NCI-H524 (cell line): ENCODE measurements at places on chromosomes 1 and 21.

DNA sequence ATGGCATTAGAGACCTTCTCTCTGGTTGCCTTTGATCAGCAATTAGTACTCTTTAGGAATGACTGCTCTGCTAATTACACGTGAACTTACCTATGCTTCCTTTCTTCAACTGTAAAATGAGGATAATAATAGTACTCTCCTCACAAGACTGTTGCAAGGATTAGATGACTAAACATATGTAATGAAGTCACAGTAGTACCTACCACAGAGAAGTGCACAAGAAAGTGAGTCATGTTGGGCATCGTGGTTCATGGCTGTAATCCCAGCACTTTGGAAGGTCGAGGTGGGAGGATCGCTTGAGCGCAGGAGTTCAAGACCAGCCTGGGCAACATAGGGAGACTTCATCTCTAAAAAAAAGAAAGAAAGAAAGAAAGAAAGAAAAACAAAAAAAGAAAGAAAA is 68.1 kb upstream of the AK4 start:
- no peak for DNase-seq

- DNase-seq, result no peak
These were observed 49.1 kb downstream of the CAPN2 start for GRCh38 chr1:223761411-223761810.

- DNase-seq, result no peak
These were observed 99.7 kb downstream of the PRDM16 start for GRCh38 chr1:3168678-3169077.

- DNase-seq, result no peak
These were observed at the start of gene CD244 for GRCh38 chr1:160862203-160863060. TSS of gene CD244 (minus strand) at chr1:160862887. CDS start at chr1:160862677, 210 bp downstream.

- DNase-seq, result no peak
These were observed 139.8 kb downstream of the KAZN start for GRCh38 chr1:14738235-14738634.

- DNase-seq, result no peak
These were observed 153.3 kb downstream of the TOMM20 start for GRCh38 chr1:234975122-234975940.

- DNase-seq, result no peak
These were observed 9.3 kb downstream of the SLAMF7 start for GRCh38 chr1:160748181-160748877.

- DNase-seq, result no peak
These were observed 605.8 kb upstream of the ADAMTS5 start for GRCh38 chr21:27572696-27573095.

DNA sequence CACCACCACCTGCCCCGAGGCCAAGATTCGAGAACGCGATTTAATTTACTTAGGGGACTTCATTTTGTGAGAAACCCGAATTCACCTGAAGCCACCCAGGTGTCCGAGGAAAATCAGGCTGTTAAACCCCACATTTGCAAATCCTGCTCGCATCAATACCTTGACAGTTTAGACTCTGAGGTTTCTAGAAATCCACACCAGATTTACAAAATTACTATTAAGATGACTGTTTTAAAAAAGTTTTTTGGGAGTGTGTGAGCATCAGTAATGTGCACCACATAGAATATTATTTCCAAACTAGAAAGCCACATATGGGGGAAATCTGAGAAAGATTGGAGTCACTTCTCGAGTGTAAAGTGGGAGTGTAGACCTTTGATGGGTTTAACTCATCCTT is 685 bp downstream of the RIMKLA start:
- DNase-seq, result no peak

DNA sequence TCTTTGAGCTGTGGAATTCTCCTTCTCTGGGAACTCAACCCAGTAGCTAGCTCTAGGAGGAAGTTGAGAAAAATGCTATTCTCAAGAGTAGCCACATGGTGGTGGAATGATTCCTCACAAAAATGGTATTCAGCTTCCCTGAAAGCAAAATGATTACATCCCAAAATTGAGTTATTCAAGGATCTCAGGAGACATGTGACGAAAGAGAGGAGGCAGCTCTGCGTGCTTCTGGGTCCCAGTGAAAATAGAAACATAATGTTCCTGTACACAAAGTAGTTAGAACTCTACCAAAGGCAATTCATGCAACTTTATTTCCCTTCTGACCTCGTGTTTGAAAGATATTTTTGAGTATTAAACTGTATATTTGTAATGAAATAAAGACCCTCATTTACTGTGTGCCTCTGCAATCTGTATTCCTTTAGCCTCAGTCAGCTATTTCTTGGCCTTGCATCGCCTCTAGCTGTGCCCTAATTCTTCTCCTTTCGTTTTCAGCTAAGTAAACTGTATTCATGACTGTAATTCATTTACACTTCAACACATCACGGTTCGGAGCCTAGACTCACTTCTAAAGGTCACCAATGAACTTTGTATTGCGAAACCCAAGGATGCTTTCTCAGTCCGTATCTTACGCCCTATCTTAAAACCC is 167.3 kb downstream of the FASLG start:
- peak; percentile 50 for DNase-seq

DNA sequence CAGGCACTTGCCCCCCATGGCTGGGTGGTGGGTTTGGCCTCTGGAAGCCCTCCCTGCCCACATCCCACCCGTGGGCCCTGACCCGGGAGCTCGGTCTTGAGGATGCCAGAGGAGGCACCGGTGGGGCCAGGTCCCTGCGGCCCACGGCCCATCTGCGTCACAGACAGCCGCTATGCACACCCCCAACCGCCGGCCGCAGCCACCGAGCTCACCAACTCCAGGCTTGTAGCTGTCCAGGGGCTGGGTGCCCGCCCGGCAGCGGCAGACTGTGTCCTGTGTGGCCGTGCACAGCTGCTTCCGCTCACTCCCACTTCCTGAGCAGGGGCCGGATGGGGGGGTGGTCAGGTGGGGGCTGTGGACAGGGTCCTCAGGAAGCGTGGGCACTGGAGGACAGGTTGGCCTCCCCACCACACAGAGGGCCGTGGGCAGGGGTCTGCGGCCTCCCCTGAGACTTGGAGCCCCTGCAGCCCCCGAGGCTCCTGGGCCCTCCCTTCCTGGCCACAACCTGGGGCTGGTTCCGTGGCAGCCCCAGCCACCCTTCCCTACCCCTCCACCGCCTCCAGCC is 1.1 kb downstream of the TNFRSF4 start:
- no peak for DNase-seq

GRCh38 chr1:162383516-162383915 is 2.0 kb downstream of the C1orf226 start:
- DNase-seq, result no peak

- DNase-seq, result no peak
These were observed 11.3 kb downstream of the CASZ1 start for GRCh38 chr1:10784998-10785727.

DNA sequence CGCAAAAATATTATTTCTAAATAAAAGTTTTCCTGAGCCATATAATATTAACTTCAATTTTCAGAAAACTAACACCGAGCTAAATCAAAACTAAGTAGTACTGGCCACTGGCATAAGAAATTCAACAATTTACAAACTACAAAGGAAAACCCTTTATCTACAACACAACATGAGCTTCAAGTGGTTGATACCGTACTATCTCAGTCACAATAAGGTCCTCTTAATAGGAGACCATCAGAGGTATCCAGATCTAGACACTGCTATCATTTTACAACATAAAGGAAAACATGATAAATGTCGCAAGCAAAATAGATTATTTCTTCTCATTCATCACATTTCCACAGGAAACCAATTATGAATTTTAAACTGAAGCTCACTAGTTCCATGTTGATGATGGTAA is 39.5 kb downstream of the GATAD2B start:
- DNase-seq, result no peak

DNA sequence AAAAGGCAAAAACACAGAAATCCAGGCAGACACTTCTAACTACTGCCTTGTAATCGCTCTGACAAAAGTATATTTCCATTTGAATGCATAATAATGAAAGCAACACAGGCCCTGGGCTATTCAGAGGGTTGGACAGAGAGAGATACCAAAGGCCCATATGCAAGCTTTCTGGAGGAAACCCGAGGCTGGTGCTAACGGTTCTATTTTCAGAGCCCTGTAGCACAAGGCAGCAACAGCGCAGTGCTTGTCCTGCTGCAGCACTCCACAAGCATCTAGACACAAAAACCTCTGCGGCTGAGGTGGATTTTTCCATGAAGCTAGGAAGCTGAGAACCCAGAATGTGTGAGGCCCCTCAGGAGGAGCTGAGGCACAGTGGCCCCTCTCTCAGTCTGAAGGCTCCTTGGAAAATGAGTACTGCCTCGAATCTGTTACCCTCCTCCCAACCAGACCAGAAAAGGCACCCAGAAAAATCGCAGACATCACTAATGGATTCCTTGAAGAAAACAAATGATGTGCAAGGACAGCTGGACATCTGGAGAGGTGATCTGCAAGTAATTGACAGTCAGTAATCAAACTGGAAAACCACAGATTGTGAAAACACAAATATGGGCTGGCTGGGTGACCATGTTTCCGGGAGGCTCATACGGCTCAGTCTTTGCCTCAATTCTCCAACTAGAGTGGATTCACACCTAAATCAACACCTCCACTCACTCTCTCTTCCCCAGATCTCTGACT is 54.0 kb downstream of the COLGALT2 start:
- DNase-seq, result no peak

GRCh38 chr1:245091818-245092637 is 62.8 kb upstream of the KIF26B start:
- no peak for DNase-seq

GRCh38 chr1:84086616-84087015 is 57.5 kb upstream of the PRKACB start:
- DNase-seq, result no peak

- DNase-seq, result peak; percentile 59
These were observed 87.3 kb upstream of the CTTNBP2NL start for GRCh38 chr1:112308716-112309115.

DNA sequence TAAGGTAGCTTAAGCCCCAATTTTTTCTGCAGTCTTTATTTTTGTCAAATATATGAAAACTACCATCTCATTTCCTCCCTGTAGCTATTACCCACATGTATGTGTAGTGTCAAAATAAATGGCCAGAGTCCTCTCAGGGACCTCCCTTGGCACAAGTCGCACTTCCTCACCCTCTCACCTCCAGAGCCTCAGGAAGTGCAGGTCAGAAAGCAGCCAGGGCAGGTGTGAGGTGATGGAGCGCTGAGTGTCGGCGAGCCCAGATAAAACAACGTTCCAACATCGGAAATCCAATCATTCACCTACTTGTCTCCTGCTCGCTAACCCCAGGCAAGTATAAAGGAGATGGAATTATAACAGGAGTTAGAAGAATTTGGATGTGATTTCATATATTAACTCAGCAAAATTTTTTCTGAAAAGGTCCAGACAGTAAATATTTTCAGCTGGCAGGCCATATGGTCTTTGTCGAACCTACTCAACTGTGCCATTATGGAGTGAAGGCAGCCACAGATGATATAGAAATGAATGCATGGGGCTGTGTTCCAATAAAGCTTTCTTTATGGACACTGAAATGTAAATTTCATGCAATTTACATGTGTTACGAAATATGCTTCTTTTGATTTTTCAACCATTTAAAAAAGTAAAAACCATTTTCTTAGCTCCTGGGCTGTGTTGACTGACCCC is 76.8 kb upstream of the ERG start:
- DNase-seq, result no peak

DNA sequence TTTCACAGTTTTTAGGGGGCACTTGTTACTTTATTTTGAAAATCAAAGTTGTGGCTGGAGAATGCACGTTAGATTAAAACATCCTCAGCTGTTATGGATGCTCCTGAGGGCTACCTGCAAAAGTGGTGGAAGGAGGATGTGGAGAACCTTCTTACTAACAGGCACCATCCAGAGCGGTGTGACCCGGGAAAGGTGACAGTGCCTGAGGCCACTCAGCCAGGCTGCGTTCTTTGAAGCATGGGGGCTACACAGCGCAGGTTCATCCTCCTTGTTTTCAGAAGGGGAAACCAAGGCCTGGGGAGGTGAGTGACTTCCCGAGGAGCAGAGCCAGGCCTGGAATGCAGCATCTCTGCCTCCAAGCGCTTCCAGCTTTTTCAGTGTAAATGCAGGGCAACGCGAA is 24.0 kb downstream of the DMRTB1 start:
- no peak for DNase-seq

DNA sequence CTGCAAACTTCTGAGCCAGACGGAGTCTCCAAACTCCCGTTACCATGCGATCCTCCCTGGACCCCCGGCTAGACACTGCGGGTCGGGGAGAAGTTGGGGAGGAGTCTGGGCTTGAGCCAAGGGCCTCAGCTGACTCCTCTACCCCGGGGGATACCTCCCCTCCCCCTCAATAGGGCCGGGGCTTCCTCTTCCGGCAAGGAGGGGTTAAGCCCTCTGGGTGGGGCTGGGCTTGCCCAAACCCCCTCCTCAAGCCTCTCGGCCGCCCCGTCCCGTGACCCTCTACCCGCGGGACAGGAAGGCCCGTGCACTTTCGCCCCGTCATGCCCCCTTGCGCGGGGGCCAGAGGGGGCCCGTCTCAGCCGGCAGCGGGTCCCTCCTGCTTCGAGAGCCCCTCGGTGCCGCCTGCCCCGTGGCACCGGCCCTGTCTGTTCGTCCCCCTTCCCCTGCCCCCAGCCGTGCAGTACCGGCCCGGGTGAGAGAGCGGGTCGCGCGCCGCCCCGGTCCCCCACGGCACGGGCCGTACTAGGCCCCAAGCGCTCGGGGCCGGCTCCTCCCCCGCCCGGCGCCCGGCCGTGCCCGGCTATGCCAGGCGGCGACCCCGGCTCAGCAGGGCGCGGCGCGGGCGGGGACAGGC is 652 bp downstream of the ARL8A start:
- DNase-seq, result no peak

DNA sequence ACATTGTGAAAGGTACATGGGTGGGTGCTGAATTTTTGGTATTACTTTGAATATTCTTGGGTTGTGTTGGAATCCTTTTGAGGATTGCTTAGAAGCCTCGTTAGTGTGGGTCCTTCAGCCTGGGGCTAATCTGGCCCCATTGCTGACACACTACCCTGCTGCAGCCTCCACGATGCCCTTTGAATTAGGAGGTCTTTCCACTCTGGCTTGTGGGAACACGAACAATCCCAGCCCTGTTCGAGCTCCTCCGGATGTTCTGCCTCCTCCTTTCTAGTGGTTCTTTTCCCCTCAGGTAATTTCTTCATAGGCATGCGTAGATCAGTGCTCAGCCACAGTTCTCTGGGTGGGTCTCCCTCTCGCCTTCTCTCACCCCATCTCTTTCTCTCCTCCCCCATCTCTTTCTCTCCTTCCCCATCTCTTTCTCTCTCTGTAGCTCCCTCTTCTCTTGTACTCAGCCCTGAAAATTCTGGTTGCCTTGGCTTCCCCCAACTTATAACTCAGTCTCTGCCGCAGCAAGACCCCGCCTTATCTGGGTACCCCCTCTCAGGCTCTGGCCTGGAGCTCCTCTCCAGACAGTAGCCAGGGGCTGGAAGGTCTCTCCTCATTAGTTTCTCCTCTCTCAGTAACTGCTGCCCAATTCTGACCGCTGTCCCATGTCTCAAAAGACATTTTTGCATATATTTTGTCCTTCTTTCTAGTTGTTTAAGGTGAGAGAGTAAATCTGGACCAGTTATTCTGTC is 46.0 kb upstream of the SLC19A1 start:
- no peak for DNase-seq

- DNase-seq, result no peak
These were observed 33.4 kb upstream of the IFFO2 start for GRCh38 chr1:18989896-18990295.
